ENCODE measurements at places on chromosomes 7 and 10.
A peak's percentile ranks its signal among the peaks of the same experiment; 100 is the strongest.

- peak; percentile 62 for DNase-seq
These were observed 53.7 kb downstream of the SLC16A12 start for GRCh38 chr10:89481662-89482061.

- DNase-seq: no peak
These were observed 86.7 kb downstream of the SEMA3E start for GRCh38 chr7:83562289-83562688.

GRCh38 chr10:128979405-128979804 is 487.6 kb upstream of the MGMT start:
- no peak for DNase-seq

DNA sequence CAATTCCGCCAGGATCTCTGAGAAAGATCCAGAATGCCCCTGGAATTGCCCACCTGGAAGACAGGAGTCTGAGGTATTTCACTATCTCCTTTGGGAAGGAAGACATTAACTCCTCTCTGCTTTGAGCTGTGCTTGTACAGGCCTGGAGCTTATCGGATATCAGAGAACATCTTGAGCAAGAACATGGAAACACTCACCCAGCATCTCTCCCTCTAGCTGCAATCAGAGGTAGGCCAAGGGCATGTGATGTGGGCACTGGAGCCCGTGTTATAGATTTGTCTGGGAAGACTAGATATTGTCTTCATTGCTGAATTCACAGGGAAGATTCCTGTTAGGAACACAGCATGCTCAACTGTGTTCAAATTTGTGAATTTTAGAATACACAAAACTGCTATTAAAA is 233.9 kb downstream of the PHF14 start:
- no peak for DNase-seq

DNA sequence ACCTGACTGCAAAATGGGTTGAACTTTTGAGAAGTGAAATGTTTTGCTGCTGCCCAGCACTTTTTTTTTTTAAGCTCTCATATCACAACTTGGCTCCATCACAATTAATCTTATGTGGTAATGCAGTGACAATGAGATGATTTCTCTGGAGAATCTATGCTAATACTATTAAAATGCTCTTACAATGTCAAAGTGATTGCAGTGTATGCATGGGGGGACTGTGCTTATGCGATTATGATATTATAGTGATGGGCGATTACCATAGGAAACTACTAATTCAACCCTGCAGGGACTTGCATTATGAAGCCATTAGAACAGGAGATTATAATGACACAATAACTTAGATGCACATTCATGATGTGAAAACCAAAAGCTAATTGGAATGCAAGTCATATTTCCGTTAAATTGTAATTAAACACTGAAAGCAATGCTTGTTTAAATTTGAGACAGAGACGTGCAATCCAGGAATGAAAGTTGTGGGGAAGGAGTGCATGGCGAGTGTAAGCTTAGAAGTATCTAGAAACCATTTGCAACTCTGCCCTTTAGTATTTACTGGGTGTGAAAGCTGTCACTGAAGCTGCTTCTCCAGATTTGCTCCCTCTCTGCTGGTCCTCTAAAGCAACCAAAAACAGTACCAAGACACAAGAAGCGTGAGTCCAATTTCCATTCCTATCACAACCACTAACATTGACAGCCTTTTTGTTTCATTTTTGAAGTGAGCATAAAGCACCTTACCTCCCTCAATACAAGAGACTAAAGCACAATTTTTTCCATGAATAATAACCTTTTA is 21.6 kb downstream of the PTER start:
- DNase-seq: no peak

DNA sequence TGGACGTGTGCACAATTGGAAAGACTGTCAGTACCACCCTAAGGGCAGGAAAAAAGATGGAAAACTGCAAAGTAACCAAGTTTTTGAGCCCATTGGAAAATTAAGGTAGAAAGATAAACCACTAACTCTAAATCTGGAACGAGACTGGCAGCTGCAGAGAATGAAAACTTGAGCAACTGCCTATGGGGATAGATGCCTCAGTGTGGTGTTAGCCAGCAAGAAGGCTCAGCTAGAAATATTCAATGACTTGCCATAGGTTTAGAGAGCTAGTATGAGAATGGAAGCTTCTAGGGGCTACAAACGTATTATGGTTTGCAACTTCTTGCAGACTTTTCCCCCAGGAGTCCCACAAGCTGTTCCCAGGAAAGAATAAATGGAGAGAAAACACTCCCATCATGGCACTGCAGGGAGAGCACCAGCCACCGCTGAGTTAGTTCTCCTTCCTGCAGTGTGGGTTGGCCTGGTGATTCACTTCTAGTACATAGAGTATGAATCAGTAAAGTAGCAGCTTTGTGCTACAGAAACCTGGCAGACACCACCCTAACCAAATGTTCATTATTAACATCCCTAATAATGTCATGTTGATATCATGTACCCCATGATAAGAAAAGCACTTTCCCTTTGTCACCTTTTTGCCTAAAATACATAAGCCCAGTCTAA is 372.4 kb upstream of the VWC2 start:
- peak; percentile 51 for DNase-seq

DNA sequence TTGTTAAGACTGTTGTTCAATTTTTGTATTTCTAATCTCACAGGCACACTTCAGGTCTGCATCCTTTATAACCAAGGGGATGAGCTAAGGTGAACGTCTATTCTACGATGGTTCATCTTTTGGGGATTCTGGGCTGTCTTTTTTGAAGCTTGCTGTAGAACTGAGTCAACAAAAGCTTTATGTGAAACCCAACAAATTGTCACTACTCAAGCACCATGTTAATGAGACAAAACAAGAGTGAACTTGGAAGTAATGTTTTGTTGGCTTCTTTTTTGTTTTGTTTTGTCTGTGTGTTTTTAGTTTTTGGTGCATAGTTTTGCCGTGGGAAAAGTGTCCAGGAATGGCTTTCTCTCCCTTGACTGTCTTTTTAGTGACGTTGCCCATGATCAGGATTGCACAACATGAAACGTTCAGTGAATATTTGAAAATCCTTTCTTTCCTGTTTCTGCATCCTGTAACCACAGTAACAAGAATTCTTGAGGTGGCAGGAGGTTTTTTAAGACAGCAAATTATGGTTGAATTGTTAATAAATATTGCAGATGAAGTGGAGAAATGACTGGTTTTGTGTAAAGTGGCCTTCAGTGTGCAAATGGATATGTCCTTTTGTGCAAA is 65.6 kb downstream of the WIPF3 start:
- peak; percentile 38 for DNase-seq

GRCh38 chr7:65749518-65749917 is 123.4 kb upstream of the VKORC1L1 start:
- DNase-seq: no peak

GRCh38 chr7:140923358-140924006 is 1.2 kb downstream of the BRAF start:
- DNase-seq: no peak

GRCh38 chr10:33460505-33461294 is 126.2 kb upstream of the NRP1 start:
- DNase-seq: peak; percentile 23

DNA sequence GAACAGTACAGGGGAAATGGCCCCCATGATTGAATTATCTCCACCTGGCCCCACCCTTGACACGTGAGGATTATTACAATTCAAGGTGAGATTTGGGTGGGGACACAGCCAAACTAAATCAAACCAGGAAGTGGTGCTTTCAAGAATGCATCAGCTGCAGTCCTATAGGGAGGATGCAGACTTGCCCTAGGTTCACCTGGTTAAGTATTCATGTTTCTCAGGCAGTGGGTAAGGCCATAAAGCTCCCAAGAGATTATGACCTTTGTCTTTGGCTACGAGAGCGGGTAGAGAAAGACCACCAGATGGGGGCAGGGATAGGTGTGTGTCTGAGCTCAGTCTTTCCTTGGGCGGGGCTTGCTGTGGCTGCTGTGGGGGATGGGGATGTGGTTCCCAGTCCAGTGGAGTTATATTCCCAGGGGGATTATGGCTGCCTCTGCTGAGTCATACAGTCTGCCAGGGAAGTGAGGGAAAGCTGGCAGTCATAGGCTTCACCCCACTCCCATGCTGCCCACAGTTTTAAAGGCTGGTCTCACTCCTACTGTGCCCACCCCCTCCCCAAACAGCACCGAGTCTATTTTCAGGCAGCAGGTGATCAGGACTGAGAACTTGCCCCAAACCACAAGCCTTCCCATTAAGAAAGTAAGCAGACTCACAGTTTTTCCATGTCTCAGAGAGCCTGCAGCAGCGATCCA is 8.4 kb upstream of the R3HCC1L start:
- DNase-seq: peak; percentile 63

- DNase-seq: no peak
These were observed 45.8 kb upstream of the PRSS58 start for GRCh38 chr7:142303650-142304049.

DNA sequence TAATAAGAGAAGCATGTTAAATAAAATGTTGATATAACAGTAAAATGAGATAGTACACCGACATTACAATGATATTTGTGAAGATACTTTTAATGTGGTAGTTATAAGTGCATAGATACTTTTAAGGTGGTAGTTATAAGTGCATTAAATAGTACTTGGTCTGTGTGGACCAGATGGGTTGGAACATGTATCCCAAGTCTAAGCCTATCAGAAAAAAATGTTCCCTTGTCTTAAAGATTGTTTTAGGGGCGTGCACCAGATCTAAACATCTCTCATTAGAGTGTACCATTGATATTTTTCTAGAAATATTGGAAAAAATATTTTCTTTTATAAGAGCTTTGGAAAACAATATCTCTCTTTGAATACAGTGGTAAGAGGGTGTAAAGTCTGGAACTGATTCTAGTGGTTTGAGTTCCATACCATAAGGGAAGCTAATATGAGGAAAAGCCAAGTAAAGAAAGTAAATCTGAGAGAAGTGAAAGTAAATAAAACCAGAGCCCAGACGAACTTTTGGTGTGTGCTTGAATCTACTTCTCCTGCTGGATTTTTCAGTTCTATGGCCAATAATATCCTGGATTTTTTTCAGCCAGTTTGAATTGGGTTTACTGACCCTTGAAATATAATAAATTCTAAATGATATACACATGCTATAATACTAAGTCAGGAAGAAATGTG is 175.3 kb downstream of the MBL2 start:
- DNase-seq: peak; percentile 16

- DNase-seq: no peak
These were observed 648.4 kb upstream of the LRRTM3 start for GRCh38 chr10:66277481-66277880.

- peak; percentile 99 for DNase-seq
These were observed 227.8 kb downstream of the DNAJB6 start for GRCh38 chr7:157564517-157565177.

GRCh38 chr10:42781893-42782445 is 626 bp upstream of the BMS1 start:
- peak; percentile 41 for DNase-seq

- DNase-seq: peak; percentile 21
These were observed 70.9 kb downstream of the ATXN7L1 start for GRCh38 chr7:105805447-105806019.

DNA sequence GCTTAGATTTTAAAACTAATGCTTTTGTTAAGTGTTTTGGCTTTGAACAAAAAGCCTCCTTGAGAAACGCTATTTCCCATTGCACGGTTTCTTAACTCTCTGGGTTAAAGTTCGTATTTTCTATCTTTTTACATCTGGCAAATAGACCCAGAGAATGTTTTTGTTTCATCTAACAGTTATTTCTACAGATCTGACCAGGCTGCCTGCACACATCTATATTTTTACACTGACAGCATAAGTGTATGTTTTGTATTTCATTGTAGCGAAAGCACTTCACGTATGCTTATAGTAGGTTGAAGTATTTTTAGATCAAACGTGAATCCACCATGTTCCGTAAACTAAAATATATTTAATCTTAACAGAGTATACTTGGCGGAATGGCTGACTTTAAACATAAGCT is 477.3 kb downstream of the SDK1 start:
- DNase-seq: no peak

DNA sequence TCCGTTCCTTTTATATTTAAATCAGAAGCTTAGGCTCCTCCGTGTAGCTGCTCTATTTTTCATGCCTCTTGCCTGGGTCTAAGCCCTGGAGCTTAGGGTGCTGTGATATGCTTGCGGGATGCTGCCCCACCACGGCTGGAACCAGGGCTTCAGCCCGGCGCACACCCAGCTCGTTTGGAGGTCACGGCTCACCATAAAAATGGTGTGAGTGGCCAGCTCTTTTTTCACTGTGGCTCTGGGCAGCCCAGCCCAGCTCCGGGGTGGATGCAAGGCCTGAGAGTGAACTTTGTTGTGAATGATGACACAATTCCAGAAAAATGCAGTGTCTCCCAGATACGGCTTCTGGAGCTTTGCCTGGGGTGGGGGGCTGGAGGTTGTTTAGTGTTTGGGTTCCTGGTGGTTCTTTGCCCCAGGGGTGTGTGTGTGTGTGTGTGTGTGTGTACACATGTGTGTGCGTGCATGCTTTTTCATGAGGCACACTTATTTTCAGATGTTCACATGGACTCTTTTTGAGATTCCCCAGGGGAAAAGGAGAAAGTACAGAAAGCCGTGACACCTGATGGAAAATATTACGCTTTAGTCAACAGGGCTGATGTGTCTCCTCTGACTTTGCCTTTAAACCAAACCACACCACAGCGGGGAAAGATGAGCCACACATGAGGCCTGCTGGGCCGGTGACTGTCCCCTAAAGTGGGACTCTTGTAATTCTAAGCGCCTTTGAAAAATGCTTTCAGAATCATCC is 46.2 kb downstream of the GRK5 start:
- DNase-seq: peak; percentile 93

DNA sequence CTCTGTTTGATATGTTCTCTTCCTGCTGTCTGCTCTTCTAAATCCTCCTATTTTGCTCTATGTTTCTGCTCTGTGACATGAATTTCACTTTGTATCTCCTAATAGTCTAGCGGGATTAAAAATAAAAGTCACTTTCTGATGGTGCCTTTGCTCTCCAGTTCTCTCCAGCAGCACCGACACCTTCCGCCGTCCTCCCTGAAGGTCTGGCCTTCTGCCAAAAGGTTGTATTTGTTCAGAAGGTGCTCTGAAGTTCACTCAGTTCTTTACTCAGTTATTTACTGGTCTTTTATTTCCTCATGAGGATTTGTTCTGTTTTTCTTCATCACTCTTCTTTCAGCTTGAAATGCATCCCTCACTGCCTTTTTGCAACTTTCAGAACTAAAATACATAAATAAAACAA is 11.2 kb upstream of the EPHA1 start:
- DNase-seq: no peak

GRCh38 chr7:21106296-21106732 is 319.6 kb upstream of the SP8 start:
- no peak for DNase-seq

DNA sequence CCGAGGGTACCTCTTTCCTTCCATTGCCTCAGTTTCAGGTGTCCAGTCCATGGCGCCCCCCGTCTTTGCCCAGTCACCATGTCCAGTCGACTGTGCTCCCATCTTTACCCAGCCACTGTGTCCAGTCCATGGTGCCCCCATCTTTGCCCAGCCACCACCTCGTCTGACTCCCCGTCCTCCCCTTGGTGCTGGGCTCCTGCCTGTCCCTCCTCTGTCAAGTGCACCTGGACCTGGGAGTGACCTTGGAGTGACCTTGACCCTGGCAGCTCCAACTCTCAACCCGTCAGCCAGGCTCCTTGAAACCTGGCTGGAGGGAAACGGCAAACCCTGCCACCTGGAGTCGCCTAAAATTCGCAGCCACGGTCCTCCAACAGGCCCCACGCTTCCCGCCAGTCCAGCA is 180.2 kb downstream of the ADARB2 start:
- no peak for DNase-seq
